Cortex of kidney (tissue), 1 donor: ENCODE measurements at places on chromosomes 11 and 22.

- no peak for DNase-seq
These were observed 31.3 kb upstream of the DMC1 start for GRCh38 chr22:38601221-38601764.

- no peak for DNase-seq
These were observed 16.2 kb upstream of the SESN3 start for GRCh38 chr11:95247127-95247684.

DNA sequence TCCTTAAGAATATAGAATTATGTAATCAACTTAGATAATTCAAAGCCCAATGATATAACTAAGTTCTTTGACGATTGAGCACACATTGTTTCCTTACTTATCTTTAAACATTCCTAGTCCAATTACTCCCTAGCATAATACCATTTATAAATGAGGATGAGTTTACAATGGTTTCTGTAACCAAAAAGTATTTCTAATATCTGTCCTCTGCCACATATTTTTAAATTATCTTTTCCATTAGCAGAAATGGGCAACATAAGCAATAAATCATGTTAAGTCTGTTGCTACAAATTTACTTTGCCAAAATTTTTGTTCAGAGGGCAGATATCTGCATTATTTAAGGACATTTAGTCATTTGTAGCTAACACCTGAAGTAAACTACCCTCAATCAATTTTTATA lies 6.7 kb downstream of the CREBZF start:
- no peak for DNase-seq

- DNase-seq: no peak
These were observed 9.4 kb downstream of the HIPK3 start for GRCh38 chr11:33266393-33267215.

- DNase-seq: no peak
These were observed 238.1 kb downstream of the CADM1 start for GRCh38 chr11:115266066-115266639.
